ENCODE measurements at places on chromosomes 3 and 15.

- no peak for DNase-seq
Observed at GRCh38 chr15:91780387-91780786, 73.1 kb upstream of the SLCO3A1 start.

- DNase-seq = no peak
Observed at GRCh38 chr15:35362195-35362829, 183.7 kb downstream of the DPH6 start.

DNA sequence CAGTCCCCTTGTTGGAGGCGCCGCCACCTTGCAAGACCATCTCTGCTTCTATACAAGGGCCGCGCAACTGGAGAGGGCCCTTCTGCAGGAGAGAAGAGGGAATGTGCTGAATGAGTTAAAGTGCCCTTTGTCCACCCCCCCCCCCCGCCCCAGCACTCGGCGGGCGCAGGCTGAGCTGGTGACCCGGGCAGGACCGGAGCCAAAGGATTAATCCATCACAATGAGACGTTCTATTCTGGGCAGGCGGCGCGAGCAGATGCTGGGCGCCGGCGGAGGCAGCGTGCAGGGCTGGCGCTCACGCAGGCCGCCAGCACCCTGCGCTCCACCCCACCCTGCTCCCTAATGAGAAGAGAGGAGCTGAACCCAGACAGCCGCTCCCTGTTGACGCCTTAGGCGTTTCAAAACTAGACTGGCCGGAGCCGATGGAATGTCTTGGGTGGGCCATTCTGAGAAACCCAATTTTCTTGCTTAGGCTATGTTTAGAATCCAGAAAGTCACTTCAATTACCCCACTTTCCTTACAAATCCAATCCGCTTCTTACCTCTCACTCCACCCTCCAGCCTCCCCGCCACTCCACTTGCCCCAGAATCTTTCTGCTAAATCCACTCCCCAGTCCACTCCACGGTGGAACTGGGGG lies 32.9 kb downstream of the GJD2 start:
- no peak for DNase-seq

DNA sequence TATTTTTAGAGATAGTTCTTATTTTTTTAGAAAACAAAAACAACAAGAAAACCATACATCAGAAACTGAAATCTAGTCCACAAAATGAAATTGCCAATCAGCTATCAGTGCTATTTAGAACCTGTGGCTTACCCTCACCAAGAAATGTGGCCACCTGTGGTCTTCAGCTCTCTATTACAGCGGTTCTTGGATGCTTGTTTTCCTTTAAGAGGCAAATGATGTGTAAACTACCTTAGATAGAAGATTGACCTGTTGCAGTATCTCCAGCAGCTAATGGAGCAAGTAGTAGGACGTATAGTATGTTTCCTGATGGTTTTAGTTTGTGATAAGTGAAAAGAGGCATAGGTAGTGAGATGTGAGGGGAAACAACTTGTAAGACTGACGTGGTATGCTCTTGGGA lies 21.2 kb downstream of the TFG start:
- DNase-seq = no peak

- no peak for DNase-seq
Observed at GRCh38 chr3:121942116-121942786, 48.0 kb downstream of the SLC15A2 start.

DNA sequence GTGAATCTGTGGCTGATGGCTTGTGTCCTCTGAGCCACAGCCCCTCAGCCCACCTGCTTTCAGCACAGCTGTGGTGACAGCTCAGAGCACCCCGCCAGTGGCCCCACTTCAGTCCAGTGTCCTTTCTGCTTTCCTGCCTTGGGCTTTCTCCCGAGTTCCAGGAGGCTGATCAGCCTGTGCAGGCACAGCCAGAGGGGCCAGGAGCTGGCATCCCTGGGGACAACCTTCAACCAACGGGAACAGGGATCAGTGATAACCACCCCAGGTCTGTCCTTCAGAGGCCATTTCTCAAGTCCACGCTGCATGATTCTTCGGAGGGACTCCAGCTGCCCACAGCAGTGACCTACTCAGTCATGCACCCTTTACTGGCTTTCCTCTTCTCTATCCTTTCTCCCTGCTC lies 166.6 kb downstream of the RAB11A start:
- no peak for DNase-seq

GRCh38 chr3:107272885-107273284 lies 104.4 kb upstream of the CCDC54 start:
- no peak for DNase-seq

DNA sequence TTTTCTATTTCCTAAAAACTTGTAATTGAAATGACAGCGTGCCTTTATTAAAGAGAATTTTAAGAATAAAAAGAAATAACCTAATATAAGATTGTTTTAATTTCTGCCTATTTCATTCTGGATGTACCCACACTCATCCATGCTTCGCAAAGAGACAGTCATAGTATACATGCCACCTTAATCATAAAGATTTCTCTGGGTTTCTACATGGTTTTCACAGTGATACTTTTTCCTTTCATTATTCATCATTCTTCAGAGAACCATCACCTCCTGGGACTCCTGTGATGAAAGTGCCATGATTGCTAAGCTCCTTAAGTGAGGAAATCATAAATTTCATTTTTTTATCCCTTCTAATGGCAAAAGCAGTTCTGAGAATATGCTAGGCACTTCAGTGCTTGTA lies 4.3 kb upstream of the CCR8 start:
- no peak for DNase-seq

- no peak for DNase-seq
Observed at GRCh38 chr3:10406414-10406813, 85.5 kb upstream of the SEC13 start.

DNA sequence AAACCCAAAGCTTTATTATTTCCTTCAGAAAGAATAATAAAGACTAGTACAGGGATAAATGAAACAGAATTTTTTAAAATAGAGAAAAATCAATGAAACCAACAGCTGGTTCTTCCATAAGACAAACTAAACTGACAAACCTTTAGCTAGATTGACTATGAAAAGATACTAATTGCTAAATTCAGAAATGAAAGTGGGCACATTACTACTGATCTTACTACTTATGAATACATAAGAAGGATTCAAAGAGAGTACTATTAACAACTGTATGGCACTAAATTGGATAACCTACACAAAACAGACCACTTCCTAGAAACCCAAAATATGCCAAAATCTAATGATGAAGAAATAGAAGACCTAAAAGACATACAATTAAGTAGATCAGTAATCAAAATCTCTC lies 278.2 kb downstream of the ISL2 start:
- DNase-seq = no peak

GRCh38 chr15:52788099-52788986 lies 1.8 kb downstream of the ONECUT1 start:
- DNase-seq = no peak

GRCh38 chr3:189369636-189370035 lies 197.9 kb downstream of the TPRG1 start:
- DNase-seq = no peak

DNA sequence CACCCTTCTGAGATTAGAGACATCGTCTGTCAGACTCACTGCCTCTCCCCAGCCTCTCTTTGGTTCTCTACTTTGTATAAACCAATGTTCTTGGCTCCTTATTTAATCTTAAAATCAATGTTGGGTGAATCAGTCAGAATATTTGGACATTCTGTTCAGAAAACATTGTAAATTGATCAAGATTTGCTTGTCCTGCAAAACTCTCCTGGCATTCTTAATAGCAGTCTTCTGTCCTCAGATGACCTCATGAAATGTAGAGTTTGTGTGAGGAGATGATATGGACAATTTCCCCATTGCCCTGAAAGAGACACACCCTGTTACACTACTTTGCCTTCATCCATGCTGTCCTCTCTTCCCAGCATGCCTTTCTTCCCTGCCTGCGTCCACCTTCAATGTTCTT lies 33.6 kb downstream of the CD200R1L start:
- no peak for DNase-seq

GRCh38 chr15:31387479-31388118 lies 61.0 kb downstream of the KLF13 start:
- DNase-seq = no peak

GRCh38 chr15:101441696-101442095 lies 47.8 kb downstream of the PCSK6 start:
- DNase-seq = no peak

GRCh38 chr15:75161917-75162414 lies 39.7 kb upstream of the C15orf39 start:
- DNase-seq = no peak

- DNase-seq = no peak
Observed at GRCh38 chr3:196149831-196150301, 61.3 kb downstream of the ZDHHC19 start.

DNA sequence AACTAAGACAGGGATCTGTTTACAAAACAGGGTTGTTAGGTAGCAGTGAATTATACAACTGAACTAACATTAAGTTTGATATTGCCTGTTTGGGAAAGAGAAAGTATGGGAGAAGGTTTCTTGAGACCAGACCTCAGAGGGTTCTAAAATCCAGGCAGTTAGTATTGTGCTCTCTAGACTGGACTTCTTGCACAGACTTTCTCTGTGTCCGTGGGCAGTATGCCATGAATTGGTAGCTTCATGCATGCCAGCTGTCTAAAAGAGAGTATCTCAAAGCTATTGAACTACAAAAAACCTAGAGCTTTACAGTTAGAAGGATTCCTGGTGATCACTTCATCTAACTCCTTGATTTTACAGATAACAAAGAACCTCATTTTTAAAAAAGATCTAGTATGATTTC lies 12.5 kb downstream of the SAMD7 start:
- DNase-seq = no peak

DNA sequence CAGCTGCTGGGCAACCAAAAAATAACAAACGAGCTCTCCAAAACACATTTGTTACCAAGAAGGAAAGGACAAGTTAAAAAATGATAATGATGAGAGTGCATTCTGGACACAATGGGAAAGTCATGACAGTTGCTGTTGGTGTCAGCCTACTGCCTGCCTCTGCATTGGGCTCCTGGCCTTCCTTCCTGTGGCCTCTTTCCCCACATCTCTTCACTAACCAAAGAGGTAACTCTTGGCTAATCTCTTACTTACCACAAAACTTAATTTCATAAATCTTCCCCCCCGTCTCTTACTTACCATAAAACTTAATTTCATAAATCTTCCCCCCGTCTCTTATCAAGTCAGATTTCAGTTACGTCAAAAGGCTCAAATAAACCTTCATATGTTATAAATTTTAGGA lies 58.6 kb downstream of the AGTR1 start:
- DNase-seq = no peak

DNA sequence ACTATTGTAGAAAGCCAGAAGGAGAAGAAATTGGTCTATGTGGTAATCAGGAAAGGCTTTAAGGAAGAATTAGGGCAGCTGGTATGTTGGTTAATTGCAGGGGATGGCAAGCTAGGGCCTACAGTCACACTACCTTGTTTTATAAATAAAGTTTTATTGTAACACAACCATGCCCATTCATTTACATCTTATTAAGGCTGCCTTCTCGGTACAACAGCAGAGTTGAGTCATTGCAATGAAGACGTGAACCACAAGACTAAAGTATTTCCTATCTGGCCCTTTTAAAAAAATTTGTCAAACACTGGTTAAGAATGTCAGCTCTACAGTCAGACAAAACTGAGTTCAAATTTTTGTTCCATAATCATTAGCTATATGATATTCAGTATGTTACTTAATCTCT lies 8.3 kb downstream of the SERPINI1 start:
- no peak for DNase-seq

- DNase-seq = no peak
Observed at GRCh38 chr3:164040991-164041390, 1037.3 kb downstream of the SI start.

- no peak for DNase-seq
Observed at GRCh38 chr3:36679384-36680200, 84.8 kb downstream of the DCLK3 start.

DNA sequence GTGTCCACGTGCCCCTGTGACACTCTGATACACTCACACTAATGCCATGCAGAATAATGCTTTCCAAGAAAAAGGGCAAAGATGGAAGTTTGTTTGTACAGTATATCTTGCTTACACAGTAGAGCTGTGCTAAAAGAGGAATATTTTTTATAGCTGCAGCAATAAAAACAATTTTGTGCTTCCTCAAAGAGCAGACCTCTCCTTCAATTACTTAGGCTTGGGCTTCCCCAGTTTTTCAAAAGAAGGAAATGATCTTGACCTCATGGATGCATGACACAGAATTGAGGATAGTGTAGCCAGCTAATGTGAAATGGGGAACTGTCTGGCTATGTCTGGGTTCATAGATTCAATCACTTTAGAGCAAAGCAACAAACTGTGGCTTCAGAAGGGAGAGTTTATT lies 137.4 kb downstream of the STT3B start:
- no peak for DNase-seq

DNA sequence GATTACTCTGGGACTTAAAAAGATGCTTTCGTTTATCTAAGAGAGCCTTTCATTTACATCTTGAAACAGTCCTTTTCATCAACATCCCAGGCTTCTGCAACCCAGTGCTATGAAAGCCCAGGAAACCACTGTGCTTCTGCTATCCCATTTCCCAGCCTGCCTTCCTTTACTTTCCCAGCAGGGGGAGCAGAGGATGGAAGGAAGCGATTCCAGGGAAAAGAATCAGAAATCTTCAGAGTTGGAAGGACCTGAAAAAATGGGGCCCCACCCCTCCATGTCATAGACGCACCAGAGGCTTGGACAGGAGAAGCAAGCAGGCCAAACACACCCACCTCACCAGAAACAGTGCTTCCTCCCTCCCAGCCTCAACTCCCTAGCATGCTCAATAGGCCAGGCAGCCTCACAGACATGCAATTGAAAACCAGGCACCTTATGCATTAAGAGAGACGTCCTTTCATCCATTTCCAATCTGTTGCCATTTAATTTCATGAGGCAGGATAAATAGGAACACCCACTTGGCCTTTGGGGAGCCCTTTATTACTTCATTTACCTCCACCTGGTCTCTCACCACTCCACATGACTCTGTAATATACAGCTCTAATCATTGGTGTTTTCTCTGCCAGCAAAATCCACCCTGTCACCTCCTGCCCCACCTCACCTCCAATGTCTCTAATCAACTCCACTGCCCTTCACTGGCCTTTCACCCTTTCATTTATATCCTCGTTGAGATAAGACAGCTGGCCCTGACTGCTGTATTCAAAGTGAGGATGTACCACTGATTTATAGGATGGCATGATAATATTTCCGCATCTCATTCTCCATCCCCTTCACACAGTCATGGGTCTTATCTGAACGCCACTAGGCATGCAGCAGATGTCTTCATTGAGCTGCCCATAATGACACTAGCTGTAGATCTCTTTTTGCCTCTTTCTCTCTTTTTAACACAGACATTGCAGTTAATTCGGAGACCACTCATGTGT lies 583.9 kb downstream of the NTRK3 start:
- DNase-seq = no peak

GRCh38 chr15:52445553-52445952 lies 83.1 kb downstream of the MYO5A start:
- DNase-seq = no peak

DNA sequence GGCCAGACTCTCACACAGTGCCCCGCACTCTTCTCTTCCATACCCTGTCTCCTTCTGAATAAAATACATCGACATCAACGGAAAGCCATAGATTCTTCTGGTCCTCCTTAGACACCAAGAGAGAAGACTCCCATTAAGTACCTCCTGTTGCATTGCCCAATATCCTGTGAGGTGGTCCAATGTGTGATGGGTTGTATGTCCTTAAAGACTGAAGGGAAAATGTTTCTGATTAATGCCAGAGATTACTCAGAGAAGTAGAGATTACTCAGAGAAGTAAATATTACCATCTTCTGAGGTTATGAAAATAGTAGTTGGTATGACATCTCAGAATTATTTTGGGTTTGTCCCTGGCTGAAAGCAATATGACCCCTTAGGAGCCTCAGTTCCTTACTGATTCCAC lies 60.8 kb upstream of the GALNT15 start:
- DNase-seq = no peak
